Activated T-helper 17 cell treated with anti-CD3 and anti-CD28 coated beads, Interleukin-2, amount 50 U/mL, for 72 hours (primary cell): ENCODE measurements at places on chromosomes 4 and X.

- ATAC-seq, result no peak
Measured at GRCh38 chrX:38312436-38312835, 14.9 kb downstream of the RPGR start.

GRCh38 chr4:118351851-118352827 is 664 bp downstream of the PRSS12 start:
- ATAC-seq, result peak; percentile 25

GRCh38 chrX:71057848-71058530 is 10.1 kb downstream of the SNX12 start:
- ATAC-seq, result no peak

DNA sequence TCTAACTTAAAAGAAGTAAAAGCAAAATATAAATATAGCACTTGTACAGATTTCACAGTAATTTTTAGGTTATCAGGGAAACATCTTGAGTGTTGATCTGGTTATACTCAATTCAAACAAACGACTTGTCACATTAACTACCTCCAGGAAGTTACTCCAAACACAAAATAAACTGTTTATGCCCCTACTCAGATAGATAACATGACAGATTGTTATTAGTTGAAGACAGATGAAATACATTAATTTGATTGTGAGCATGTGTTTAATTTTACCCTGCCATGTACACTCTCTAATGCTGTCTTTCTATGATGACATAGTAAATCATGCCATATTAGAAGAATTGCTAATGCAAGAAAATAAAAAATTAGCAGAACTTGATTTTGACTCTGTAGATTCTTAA is 88.0 kb downstream of the RAB28 start:
- no peak for ATAC-seq

- no peak for ATAC-seq
Measured at GRCh38 chr4:146577111-146577510, 55.4 kb upstream of the SLC10A7 start.

DNA sequence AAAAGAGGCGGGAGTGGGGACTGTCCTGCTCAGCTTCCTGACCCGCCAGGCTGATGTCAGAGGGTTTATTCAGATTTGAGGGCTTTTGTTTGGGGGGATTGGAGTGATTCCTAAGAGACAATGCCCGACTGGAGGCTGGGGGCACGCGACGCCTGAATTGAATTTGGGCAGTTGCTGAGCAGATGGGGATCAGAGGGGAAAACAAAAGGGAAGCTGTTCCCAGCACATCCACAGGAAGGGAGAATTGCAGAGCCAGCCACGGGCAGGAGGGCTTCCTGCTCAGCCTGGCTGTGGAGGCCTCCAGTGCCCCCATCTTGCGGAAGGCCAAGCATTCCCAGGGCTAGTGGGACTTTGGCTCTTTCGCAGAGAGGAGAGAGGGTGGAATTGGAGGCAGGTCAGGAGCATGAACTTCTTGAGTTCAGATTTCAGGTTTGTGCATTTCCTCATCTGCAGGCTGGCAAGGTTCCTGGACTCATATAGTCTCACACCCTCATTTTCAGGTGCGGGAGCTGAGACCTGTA is 162.8 kb downstream of the NHS start:
- no peak for ATAC-seq

DNA sequence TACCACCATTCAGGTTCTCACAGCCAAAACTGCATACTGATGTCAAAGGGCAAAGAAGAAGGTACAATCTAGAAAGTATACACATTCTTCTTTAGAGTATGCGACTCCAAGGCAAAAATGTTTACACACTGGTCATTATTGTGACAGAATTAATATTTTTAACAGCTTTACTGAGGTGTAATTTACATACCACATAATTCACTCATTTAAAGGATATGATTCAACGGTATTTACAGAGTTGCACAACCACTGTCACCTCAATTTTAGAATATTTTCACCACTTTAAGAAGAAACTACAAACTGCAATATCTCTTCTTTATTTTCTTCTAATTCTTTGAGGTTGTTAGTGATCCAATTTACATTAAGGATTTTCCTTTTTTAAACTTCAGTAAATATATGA is 325.4 kb upstream of the SMIM31 start:
- ATAC-seq, result no peak

DNA sequence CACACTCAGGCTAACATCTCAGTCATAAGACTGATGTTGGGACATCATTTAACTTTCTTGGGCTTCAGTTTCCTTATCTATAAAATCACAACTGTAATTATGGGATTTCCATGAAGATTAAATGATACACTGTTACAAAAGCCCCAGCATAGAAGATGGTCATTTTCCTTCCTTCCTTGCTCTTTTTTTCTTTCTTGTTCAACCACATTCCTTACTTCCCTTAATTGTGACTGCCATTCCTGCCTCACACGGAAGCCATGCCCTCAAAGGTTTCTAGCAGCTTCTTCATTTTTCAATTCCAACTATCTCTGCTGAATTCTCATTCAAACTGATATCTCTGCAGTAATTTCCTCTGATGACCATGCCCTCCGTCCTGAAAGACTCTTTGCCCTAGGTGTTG is 311.8 kb downstream of the PPP3CA start:
- no peak for ATAC-seq

GRCh38 chr4:88939697-88940096 is 117.3 kb downstream of the FAM13A start:
- ATAC-seq, result no peak

- no peak for ATAC-seq
Measured at GRCh38 chr4:93879919-93880318, 51.4 kb downstream of the ATOH1 start.

GRCh38 chr4:16417198-16417597 is 190.9 kb upstream of the TAPT1 start:
- ATAC-seq, result no peak

DNA sequence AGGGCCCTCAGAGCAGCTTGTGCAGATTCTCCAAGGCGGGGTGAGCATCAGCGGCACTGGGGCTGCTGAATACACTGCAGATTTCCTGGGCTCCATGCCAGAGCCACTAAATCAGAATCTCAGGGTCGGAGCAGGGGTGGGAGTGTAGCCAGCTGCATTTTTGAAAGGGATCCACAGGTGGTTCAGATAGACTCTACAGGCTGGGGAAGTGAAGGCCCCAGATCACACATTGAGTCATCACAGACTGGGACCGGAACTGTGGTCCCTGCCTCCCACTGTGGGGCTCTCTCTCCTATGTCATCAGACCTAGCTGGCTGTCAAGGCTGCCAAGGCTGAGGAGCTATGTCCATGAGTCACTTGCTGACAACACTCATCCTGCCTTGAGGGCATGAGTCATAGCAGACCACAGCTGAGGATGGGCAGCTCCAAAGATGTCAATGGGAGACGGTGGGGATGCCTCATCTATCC is 162.3 kb upstream of the MAMLD1 start:
- peak; percentile 99 for ATAC-seq

DNA sequence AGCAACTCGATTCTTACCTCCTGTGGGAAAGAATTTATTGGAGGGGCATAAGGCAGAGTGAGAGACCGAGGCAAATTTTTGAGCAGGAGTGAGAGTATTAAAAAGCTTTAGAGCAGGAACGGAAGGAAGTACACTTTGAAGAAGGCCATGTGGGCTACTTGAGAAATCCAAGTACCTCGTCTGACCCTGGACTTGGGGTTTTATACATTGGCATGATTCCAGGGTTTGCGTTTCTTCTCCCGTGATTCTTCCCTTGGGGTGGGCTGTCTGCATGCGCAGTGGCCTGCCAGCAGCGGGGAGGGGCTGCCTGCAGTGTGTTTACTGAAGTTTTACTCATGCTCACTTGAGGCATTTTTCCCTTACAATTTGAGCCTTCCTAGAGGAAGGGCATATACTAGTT is 3.4 kb downstream of the GALNT7 start:
- no peak for ATAC-seq

GRCh38 chr4:4524364-4524763 is 17.5 kb downstream of the STX18 start:
- ATAC-seq, result peak; percentile 97

DNA sequence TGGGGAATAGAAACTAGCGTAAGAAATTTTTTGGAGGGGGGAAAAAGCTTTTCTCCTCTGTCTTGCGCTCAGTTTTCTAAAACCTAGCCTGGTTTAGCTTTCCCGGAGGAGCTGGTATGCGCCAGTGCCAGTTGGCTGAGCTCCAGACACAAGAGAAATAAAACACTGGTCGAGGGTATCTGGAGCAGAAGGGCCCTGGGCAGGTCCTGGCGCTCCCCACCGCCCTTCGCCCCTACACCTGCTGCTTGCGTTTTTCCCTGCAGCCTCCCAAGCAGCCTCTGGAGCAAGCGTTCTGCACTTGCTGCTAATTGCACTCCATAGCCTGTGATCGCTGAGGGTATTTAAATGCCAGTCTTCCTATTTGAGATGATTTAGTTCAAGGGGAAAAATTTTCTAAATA is 816 bp downstream of the EREG start:
- no peak for ATAC-seq

DNA sequence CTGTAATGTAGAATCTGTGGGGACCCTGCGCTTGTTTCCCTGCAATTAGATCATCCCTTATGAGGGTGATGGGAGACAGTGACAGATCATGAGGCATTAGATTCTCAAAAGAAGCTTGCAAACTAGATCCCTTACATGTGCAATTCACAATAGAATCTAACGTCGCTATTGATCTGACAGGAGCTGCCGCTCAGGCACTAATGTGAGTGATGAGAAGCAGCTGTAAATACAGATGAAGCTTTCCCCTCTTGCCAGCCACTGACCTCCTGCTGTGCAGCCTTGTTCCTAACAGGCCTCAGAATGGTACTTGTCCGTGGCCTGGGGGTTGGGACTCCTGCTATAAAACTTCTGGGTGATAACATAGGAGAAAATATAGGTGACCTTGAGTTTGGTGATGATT is 1076.8 kb downstream of the PDHA2 start:
- ATAC-seq, result no peak

- ATAC-seq, result peak; percentile 55
Measured at GRCh38 chr4:152509595-152510225, 26.2 kb downstream of the FBXW7 start.

DNA sequence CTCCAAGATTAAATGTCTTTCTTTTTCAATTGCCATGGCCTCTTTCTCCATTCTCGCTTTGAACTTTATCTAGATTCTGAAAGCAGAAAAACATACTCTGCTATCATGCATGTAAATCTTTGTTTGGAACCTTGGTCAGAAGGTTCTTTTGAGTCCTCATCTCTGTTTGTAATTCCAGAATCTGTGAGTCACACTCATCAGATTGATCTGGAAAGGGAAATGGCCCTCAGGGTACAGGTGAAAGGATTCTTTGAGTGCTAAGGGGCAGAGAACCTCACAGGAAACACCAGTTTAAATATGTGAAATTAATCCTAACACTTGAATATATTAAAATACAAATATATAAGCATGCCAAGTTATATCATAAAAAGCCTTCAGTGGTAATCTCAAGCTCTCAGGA is 211.0 kb upstream of the ADGRL3 start:
- ATAC-seq, result no peak

- ATAC-seq, result no peak
Measured at GRCh38 chr4:185904381-185904780, 92.4 kb upstream of the SORBS2 start.

GRCh38 chr4:87399148-87399547 is 8.2 kb upstream of the HSD17B11 start:
- no peak for ATAC-seq

GRCh38 chrX:131779306-131779705 is 235.4 kb downstream of the OR13H1 start:
- no peak for ATAC-seq

DNA sequence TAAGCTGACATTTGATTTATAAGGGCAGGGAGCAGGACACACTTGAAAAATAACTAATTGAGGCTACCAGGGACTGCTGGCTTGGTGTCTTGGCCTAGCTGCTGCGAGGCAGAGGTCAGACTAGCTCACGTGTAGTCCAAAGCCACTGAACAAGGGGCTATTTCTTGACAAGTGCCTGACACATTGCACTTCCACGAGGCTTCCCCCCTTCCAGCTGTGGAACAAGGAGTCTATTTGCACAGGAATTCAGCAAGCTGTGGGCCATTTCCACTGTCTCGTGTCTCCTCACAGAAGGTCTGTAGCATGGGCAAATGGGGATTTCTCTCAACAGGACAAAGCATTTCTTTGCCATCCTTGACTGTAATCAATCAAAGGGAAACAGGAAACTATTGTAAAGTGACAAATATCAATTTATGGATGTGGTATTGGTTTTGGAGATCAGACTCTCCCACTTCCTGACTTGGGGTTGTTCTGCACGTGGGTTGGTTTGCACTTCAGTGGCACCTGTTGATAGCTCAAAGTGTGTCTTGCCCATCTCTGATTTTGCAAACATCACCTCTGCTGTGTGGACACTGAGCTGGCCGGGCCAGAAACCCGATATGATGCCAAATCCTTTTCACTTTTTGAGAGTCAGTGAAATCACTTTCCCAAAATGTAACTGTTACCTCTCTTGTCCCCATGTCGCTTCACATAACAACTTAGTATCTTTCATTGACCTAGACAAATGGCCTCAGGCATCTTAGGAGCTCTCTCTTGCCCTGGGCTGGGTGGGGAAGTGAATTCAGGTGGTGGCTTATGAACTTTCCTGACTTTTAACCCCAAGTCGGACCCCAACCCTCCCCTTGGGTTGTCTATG is 107.4 kb upstream of the MAMLD1 start:
- ATAC-seq, result no peak

DNA sequence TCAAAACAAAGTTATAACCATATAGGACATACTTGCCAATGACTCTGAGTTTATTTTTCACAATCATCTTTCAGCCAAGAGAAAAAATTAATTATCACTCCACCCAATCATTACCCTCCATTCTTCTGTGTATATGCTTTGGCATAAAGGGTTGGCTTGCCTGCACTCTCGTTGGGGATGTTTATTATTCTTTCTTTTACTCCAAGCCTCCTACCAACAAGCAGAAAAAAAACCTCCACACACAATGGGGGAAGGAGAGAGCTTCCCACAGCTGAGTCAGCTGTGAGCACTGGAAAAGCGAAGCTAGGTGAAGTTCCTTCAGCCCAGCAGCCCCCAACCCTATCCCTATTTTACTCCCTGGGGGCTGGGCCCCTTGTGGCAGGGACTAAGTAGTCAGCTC is 1.5 kb downstream of the OPHN1 start:
- no peak for ATAC-seq

GRCh38 chr4:22356987-22357596 is 158.8 kb downstream of the ADGRA3 start:
- no peak for ATAC-seq
